ENCODE measurements at places on chromosomes 1 and 21.

DNA sequence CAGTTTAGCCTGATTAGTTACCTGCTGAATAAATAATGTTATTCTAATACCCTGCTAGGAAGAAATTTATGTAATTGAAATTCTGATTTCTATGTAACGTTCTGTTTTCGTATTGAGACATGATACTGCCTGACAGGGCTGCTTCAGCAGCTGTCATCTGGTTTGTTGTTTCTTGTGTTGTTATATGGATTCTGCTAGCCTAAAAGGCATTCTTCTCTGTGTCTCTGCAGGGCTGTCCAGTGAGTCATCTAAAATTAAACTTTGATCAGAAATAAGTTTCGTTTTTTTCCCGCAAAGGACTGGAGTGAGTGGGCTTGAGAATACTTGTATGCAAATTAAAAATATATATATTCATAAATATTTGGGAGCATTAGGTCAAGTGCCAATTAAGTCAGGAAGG is 93.0 kb downstream of the DYRK1A start:
- DNase-seq, result no peak

DNA sequence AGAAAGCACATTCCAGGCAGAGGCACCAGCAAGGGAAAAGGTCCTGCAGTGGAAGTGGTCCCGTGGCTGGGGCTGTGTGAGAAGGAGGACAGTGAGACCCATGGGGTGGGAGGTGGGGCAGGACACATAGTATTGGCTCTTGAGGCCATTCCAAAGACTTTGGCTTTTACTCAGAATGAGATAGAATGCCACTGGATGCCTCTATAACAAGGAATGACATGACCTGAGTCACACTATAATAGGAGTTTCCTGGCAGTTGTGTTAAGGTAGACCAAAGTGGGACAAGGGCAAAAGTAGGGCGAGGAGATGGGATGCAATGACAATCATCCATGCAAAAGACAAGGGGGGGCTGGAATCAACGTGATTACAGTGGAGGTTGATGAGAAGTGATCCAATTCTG is 24.7 kb upstream of the LAMC2 start:
- no peak for DNase-seq

GRCh38 chr1:40773748-40774265 is 9.8 kb upstream of the KCNQ4 start:
- DNase-seq, result no peak

DNA sequence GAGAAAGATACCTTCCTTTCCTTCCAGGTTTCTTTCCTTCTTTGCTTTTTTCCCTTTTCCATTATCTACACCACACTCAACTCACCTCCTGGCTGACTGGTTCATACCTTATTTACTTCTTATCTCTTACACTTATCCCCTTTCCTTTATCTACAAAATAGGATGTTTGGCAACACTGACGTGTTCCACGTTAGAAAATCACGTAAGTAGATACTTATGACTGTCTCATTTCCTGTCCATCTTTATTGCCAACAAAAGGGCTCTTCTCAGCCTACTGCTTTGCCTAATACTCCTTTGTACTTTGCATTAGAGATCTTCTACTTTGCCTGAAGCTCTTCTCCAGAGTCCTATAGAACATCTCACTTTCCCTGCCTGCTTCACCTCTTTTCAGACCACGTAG is 25.1 kb downstream of the SYNJ1 start:
- DNase-seq, result no peak

- no peak for DNase-seq
These were observed 138.1 kb upstream of the ADAMTS5 start for GRCh38 chr21:27104846-27105431.

- no peak for DNase-seq
These were observed 40.1 kb downstream of the SLC9C2 start for GRCh38 chr1:173562813-173563212.

DNA sequence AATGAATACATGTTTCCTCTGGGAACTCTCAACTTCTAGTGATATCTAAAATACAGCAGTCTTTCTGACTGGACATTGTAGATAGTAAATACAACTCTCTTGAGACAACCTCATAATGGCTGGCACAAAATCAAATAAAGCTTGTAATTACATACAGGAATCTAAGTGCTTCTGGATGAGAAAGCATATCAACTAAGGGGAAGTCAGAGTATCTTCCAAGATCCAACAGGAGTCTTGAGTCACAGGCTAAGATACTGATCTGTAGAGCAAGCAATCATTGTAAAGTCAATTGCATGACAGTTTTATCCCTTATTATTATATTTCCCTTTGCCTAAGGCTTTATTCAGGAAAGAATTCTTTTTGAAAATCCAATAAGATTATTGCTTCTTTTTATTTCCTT is 249.9 kb downstream of the LRRIQ3 start:
- no peak for DNase-seq

DNA sequence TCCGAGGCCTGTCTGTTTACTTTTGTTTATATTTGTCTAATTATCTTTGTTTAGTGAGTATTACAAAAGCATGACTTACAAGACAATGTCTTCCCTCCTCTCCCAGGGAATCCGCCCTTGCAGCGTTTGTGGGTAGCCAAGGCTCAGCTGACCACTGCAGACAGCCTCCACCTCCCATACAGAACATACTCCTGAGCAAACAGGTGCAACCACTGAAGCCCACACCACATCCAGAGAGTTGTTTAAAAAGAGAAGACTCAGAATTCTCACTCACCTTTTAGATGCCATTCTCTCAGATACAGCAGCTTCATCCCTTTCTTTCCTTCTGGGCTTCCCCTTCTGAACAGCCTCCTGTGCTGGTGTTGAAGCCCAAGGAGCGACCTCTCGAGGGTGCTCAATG is 103.5 kb upstream of the TMPRSS2 start:
- no peak for DNase-seq

- no peak for DNase-seq
These were observed 1.6 kb downstream of the ADGRL4 start for GRCh38 chr1:79004916-79005315.

GRCh38 chr1:179178950-179179349 is 50.5 kb downstream of the ABL2 start:
- DNase-seq, result no peak

- DNase-seq, result no peak
These were observed 20.5 kb upstream of the COQ8A start for GRCh38 chr1:226919587-226919986.

DNA sequence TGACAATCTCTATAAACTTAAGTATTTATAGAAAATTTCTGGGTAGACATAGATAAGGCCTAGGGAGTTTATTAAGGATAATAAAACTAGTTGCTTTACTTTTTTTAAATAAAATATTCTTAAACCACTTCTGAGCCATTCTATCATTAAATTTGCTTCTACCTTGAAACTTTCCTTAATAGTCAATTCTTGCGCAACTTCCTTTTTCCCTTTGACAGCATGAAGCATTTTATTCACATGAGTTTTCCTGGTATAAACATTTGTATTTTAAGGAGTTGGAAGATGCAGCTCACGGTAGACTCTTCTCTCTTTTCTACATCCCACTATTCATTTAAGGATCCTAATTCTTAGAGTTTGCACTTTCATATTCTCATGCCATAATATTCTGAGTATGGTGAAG is 75.8 kb upstream of the DPH5 start:
- no peak for DNase-seq

GRCh38 chr1:238681021-238681420 is 705.3 kb upstream of the CHRM3 start:
- DNase-seq, result no peak

Measured in activated CD4-positive, alpha-beta T cell treated with anti-CD3 and anti-CD28 coated beads for 1 hour (primary cell).